ENCODE measurements at places on chromosomes 4 and X. TPM values are rescaled to one million over a fixed set of nuclear protein-coding genes. Genes with fewer than 3 reads are reported as not detected.
A peak's percentile ranks its signal among the peaks of the same experiment; 100 is the strongest.

DNA sequence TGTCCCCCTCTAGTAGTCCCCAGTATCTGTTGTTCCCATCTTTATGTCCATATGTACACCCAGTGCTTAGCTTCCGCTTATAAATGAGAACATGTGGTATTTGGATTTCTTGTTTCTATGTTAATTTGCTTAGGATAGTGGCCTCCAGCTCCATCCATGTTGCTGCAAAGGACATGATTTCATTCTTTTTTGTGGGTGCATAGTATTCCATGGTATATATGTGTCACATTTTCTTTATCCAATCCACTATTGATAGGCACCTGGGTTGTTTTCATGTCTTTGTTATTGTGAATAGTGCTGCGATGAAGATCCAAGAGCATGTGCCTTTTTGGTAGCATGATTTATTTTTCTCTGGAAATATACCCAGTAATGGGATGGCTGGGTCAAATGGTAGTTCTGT lies 6.3 kb downstream of the RAP1GDS1 start:
- DNase-seq = no peak
- no peak overlapping the region for H3K27ac ChIP-seq
- H3K4me3 ChIP-seq = no peak overlapping the region
- no peaks in the 10 kb centered on the region for H3K36me3 ChIP-seq

DNA sequence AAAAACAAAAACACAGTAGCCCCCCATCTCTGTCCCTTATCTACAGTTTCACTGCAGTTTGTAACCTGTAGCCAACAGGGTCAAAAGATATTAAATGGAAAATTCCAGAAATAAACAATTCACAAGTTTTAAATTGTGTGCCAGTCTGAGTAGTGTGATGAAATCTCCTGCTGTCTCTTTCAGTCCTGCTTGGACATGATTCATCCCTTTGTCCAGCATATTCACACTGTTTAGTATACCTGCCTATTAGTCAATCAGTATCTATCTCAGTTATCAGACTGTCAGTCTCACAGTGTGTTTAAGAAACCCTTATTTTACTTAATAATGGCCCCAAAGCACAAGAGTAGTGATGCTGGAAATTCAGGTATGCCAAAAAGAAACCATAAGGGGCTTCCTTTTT lies 21.9 kb downstream of the CNOT6L start:
- H3K4me1 ChIP-seq = peaks cover 3% of the 10 kb centered on the region
- peaks cover 5% of the 10 kb centered on the region for H3K36me3 ChIP-seq
- no peaks in the 10 kb centered on the region for H3K27me3 ChIP-seq
- no peak for DNase-seq
- no peak overlapping the region for H3K4me3 ChIP-seq

GRCh38 chr4:59979061-59979460 lies 1221.1 kb upstream of the ADGRL3 start:
- no peak overlapping the region for H3K4me3 ChIP-seq
- no peaks in the 10 kb centered on the region for H3K36me3 ChIP-seq
- no peak for DNase-seq
- no peak overlapping the region for H3K27ac ChIP-seq
- H3K4me1 ChIP-seq = no peaks in the 10 kb centered on the region
- H3K27me3 ChIP-seq = no peaks in the 10 kb centered on the region

- peak; percentile 35 for DNase-seq
- H3K27me3 ChIP-seq = no peaks in the 10 kb centered on the region
- no peaks in the 10 kb centered on the region for H3K36me3 ChIP-seq
- H3K4me3 ChIP-seq = peak overlapping the region; percentile 58
These were observed 806 bp upstream of the CD99L2 start for GRCh38 chrX:150899191-150899757.

GRCh38 chr4:168380290-168380689 lies 61.7 kb upstream of the DDX60 start:
- H3K27ac ChIP-seq = no peak overlapping the region
- H3K4me3 ChIP-seq = no peak overlapping the region
- H3K36me3 ChIP-seq = peaks cover 66% of the 10 kb centered on the region

The NXT2 gene
- polyA plus RNA-seq = 12.9 TPM

DNA sequence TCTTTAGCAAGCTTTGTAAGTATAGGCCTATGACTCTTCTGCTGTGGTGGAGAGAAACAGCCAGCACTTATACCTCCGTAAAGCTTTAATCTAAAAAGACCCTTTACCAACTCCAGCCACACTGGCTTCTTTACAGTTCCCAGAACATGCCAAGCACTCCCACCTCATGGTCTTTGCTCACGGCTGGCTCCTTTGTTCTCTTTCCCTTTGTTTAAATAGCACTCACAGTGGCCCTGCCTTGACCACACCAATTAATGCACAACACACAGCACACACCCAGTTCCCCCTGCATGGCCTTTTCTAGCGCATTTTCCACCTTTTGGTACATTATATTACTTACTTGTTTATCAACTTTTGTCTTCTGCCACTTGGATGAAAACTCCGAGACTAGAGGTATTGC lies 18.9 kb downstream of the PPID start:
- DNase-seq = no peak
- H3K36me3 ChIP-seq = peaks cover 39% of the 10 kb centered on the region
- no peak overlapping the region for H3K4me3 ChIP-seq

The EDA gene
- 1.5 TPM for polyA plus RNA-seq

DNA sequence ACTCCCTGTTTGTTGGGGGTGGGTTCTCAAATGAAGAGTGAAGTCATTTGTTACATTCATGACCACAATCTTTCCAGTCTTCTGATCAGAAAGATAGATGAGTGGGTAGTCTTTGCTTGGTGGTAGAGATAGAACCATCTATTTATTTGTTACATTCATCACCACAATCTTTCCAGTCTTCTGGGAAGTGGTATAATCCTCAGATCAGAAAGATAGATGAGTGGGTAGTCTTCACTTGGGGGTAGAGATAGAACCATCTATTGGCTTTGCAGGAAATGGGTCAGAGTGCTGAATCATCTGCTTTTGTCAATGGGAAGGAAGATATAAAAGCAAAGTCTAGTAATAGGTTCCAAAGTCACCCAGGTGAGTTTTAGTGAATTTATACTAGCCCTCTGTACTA lies 64.2 kb upstream of the EPGN start:
- no peaks in the 10 kb centered on the region for H3K4me1 ChIP-seq
- no peak overlapping the region for H3K4me3 ChIP-seq
- H3K27me3 ChIP-seq = no peaks in the 10 kb centered on the region

DNA sequence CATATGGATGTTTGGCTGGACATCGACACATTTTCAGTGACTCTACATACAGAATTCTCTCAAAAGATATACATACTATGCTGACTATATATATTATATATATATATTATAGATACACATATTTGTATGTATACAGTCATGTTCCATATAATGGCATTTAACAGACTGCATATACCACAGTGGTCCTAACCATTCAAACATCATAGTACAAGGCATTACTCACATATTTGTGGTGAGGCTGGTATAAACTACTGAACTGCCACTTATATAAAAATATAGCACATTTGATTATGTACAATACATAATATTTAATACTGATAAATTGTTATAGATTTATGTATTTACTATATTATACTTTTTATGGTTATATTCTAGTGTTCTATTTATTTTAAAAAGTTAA lies 168.5 kb downstream of the IL15 start:
- H3K27ac ChIP-seq = no peak overlapping the region
- H3K36me3 ChIP-seq = no peaks in the 10 kb centered on the region
- H3K4me1 ChIP-seq = no peaks in the 10 kb centered on the region

The FRG1 gene
- polyA plus RNA-seq = 87.3 TPM

DNA sequence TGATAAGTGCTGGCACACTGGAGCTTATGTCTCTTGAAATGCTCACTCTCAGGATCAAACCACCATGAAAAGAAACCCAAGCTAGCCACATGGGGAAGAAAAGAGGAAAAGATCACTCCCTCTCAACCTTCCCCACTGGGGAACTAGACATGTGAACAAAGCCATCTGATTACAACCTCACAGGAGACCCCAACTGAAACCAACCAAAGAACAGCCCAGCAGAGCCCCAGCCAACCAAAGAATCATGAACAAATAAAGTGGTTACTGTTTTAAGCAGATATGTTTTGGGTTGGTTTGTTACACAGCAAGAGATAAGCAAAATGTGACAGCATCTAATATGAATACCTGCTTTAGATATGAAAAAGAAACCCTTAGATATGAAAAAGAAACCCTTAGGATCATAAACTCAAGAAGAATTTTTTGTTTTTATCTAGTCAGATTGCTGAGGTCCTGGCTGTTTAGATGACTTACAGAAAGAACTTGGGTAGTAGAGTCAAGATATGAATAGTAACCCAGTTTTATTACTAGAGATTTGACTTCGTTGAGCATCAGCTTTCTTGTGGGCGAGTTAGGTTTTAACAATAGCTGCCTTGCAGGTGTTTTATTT lies 23.7 kb upstream of the TLR7 start:
- H3K27me3 ChIP-seq = no peaks in the 10 kb centered on the region
- H3K27ac ChIP-seq = no peak overlapping the region
- no peak overlapping the region for H3K4me3 ChIP-seq

GRCh38 chr4:190121759-190122158 lies 51.8 kb upstream of the DUX4 start:
- no peak overlapping the region for H3K27ac ChIP-seq
- no peaks in the 10 kb centered on the region for H3K27me3 ChIP-seq
- H3K36me3 ChIP-seq = no peaks in the 10 kb centered on the region

- no peak overlapping the region for H3K27ac ChIP-seq
- no peak for DNase-seq
- no peaks in the 10 kb centered on the region for H3K4me1 ChIP-seq
- H3K4me3 ChIP-seq = no peak overlapping the region
- no peaks in the 10 kb centered on the region for H3K36me3 ChIP-seq
These were observed 22.5 kb upstream of the TCEAL4 start for GRCh38 chrX:103562801-103563200.

DNA sequence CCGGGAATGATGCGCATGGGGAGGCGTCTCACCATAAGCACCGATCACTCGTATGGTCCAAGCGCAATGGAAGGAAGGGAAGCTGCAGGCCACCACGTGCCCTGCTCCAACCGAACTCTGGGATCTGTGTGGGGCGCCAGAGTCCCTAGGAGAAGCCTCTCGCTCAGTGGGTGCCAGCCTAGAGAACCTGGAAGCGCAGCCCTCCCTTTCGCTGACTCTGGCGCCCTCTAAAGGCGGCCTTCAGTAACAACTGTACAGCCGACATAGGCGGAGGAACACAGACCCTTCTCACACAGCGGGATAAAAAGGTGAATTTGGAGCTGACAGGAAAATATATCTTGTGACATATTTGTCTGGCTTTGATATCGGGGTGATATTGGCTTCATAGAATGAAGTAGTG lies 76.0 kb downstream of the INTS6L start:
- no peak overlapping the region for H3K27ac ChIP-seq
- no peaks in the 10 kb centered on the region for H3K4me1 ChIP-seq
- no peak overlapping the region for H3K4me3 ChIP-seq
- no peaks in the 10 kb centered on the region for H3K36me3 ChIP-seq
- peak; percentile 8 for DNase-seq

The ARX gene
- 0.09 TPM for polyA plus RNA-seq

DNA sequence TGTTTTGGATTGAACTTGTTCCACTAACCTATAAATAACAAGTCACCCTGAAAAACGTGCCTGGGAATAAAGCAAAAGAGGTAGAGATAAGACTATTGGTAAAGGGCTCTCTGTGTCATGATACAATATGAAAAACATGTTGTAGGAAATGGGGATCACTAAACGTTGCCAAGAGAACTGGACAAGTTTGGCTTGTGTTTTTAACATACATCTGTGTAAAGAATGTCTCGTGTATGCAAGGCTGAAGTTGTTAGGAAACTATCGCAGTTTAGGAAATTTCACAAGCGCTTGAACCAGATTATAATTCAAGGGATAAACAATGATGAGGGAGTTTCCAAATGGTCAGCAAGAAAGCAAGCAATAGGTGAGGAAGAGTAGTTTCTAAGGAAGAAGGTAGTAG lies 655.8 kb downstream of the PCDH7 start:
- no peak overlapping the region for H3K4me3 ChIP-seq
- no peaks in the 10 kb centered on the region for H3K27me3 ChIP-seq
- H3K27ac ChIP-seq = no peak overlapping the region
- H3K4me1 ChIP-seq = no peaks in the 10 kb centered on the region
- DNase-seq = no peak
- H3K36me3 ChIP-seq = no peaks in the 10 kb centered on the region

Measured in thymus (tissue), 14 donors.